ENCODE measurements at places on chromosomes 13 and 19.

DNA sequence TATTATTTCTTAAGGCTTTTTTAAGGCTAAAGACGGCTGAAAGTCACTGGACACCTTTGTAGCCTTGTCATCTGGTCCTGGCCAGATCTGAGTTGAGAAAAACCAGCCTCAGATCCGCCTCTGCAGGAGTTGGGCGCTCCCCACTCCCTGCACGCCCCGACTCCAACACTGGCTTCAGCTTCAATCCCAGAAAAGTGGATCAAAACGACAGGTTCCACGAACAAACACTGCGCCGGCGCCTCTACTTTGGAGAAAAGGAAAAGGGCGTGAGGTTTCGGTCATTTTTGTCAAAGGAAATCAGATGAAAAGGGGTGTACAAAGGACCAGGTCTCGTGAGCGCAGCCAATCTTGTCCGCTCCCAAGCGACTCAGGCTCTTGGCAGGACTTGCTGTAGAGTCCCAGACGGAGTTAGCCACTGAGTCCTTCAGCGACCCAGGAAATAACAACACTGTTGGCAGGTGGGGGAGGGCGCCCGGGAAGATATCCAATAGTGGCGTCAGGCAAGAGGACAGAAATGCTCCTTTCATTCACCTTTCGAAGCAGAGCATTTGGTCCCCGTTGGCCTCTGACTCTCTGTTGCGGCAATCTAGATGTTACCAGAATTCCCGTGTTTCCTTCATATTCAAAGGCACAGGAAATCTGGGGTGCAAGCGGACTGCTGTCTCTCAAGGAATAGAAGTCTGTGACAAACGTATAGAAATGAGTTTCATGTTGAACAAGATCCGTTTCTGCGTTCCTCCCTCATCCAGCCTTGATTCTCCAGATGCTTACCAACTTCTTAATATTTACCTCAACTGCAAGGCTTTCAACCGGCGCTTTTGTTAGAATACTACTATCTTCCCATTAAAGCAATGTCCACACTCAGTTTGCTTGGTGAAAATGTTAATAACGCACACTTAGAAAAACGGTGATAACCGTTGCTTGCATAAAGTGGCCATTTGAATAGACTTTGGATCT lies 1.8 kb upstream of the CCNA1 start:
- DNase-seq: no peak

DNA sequence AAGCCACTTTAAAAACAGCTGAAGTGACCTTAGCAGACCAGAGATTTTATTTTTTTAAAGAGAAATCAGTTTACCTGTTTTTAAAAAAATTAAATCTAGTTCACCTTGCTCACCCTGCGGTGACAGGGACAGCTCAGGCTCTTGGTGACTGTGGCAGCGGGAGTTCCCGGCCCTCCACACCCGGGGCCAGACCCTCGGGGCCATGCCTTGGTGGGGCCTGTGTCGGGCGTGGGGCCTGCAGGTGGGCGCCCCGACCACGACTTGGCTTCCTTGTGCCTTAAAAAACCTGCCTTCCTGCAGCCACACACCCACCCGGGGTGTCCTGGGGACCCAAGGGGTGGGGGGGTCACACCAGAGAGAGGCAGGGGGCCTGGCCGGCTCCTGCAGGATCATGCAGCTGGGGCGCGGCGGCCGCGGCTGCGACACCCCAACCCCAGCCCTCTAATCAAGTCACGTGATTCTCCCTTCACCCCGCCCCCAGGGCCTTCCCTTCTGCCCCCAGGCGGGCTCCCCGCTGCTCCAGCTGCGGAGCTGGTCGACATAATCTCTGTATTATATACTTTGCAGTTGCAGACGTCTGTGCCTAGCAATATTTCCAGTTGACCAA lies 10.8 kb downstream of the PLPPR3 start:
- no peak for DNase-seq

DNA sequence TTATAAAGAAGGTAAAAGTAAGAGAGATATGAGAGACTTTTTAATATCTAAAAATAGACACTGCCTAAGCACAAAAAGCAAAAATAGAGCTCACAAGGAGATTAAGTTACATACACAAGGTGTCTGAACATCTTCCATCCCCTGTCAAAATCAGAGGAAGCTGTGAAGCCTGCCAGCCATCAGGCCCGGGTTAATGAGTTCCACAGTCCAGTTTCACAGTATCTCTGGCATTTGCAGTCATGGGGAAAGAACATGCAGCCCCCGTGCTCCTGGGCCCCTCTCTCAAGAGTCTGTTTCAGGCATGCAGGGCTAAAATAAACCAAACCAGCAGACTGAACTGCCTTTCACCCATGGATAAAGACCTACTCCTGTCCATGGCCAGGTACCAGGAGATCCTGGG lies 79.2 kb downstream of the TBC1D4 start:
- DNase-seq: no peak

DNA sequence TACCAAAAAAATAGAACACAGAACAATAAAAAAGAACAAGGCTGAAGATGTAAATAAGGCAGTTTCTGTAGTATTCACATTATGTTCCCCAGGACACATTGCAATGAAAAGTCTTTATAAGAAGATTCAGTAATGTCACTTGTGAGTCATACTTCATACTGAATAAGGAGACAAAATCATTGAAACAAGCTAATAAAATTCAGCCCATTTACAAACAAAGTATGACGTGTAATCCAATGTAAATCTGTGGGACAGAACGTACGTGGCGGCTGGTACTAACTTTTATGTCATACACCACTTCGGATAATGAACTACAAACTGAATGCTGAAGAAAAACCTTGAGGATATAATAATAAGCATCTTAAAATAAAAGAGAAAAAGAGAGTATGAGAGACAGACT lies 512.8 kb upstream of the MIR17HG start:
- no peak for DNase-seq

GRCh38 chr19:1512671-1513498 lies at the start of gene ADAMTSL5:
ADAMTSL5 (minus strand) TSS chr19:1513019; CDS start chr19:1510943, 2,076 bp downstream.
- DNase-seq: no peak

DNA sequence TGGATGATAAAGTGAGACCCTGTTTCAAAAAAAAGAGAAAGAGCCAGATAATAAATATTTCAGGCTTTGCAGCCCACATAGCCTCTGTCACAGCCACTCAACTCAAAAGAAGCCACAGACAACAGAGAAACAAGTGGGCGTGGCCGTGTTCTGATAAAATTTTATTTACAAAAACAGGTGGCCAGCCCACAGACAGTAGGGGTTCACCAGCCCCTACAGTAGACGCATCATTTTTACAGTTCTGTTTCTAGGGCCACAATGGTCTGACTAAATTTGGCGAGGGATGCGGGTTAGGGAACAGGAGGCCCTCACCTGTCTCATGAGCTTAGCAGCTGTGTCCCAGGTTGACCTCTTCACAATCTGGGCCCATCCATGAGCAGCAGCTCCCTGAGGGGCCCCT lies 59.5 kb downstream of the ARHGEF18 start:
- no peak for DNase-seq

DNA sequence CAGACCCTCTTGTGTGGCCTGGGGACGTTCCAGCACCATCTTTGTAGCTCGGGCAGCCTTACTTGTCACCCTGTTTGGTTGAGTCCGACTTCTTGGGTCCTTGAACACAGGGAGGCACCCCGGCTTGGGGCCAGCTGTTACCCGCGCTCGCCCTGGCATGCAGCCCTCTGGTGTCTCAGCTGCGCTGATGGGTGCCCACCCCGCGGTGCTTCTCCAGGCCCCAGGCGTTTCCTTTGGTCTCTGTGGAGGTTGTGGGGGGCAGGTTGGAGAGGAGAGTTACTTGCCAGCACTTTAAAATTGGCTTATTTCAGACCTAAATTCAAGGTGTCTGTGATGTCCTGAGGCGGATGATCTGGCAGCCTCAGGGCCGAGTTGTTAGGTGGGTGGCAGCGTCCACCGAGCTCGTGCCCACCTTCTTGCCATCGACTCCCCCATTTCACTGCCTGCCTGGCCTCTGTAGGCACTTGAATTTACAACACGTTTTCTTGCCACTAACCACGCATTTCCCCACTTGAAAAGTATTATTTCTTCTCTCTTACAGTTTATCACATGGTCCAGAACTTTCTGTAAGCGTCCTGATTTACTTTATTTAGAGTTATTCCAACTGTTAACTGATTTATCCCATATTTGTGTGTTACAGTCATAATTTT lies 16.9 kb downstream of the UBAC2 start:
- DNase-seq: no peak

- no peak for DNase-seq
Measured at GRCh38 chr13:51453959-51454703, 1.3 kb upstream of the INTS6 start.

GRCh38 chr13:25391932-25392331 lies 20.2 kb downstream of the ATP8A2 start:
- no peak for DNase-seq

DNA sequence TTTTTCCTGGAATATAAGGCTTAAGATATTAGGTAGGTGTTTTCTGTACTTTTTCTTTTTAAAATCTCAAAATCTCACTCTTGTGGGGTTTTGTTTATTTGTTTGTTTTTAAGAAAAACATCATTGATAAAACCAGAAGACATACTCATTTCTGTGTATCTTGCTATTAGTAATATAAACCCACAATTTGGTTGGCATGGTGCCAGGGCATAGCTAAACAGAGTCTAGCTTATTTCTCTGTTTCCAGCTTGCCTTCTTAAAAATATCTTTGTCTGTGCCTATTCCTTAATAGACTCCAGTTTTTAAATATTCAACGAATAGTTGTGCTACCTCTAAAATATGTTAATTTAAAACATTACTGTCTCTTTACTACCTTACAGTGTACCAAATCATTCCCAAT lies 1121.9 kb upstream of the PCDH20 start:
- DNase-seq: no peak

GRCh38 chr19:54877471-54877870 lies 3.4 kb downstream of the FCAR start:
- no peak for DNase-seq

DNA sequence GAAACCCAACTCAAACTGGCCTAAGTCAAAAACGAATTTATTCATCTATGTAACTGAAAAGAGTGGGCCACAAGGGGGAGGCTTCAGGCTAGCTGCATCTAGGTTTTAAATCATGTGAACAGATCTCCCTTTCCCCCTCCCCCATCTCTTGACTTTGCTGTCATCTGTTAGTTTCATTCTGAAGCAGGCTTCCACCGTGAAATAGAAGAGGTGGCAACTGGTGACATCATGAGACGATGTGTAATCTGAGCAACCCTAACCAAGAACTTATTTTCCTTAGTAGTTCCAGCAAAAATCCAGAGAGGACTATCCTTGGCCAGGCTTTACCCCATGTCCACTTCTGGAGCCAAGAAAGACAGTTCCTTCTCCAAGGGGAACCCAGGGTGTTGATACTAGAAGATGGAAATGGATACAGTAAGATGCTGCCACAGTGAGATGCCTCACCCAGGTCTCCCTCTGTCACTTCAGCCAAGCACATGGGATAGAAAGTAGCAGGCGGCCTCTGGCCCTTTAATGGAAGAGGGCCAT lies 9.4 kb downstream of the SAMD4B start:
- no peak for DNase-seq

- no peak for DNase-seq
Measured at GRCh38 chr19:29003641-29004409, 209.1 kb downstream of the UQCRFS1 start.

GRCh38 chr19:2003874-2004273 lies 11.6 kb downstream of the BTBD2 start:
- DNase-seq: no peak

DNA sequence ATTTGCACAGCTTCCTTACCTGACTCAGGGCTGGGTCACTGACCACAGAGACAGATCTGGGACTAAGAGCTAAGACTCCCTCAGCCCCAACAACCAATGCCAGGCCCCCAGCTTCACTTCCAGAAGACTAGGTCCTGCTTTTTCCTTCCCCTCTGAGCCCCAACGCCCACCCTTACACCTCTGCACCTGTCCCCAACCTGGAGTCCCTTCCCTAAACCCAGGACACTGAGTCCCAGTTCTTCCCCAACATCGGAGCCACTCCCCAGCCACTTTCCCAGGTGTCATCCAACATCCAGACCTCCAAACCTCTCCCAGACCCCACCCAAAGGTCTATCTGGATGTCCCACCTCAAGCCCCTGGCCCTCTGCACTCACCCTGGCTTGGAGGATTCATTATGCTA lies 2.9 kb downstream of the FCER2 start:
- no peak for DNase-seq

DNA sequence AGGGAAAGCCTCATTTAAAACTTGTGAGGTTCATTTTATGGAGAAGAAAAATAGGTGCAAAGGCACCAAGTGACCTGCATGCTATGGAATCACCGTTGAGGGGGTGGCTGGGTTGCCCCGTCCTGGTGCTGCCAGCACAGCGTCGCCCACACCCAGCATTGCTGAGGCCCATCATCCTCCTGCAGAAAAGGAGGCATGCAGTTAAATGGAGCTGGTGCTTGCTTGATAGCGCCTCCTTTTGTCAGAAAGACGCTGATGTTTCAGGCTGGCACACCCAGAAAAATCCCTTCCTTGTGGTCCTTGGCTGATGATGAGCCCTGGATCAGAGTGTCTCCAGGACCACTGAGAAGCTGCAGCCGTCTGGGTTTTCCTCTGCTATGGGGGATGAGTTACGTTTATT lies 36.9 kb downstream of the DHRS12 start:
- no peak for DNase-seq

DNA sequence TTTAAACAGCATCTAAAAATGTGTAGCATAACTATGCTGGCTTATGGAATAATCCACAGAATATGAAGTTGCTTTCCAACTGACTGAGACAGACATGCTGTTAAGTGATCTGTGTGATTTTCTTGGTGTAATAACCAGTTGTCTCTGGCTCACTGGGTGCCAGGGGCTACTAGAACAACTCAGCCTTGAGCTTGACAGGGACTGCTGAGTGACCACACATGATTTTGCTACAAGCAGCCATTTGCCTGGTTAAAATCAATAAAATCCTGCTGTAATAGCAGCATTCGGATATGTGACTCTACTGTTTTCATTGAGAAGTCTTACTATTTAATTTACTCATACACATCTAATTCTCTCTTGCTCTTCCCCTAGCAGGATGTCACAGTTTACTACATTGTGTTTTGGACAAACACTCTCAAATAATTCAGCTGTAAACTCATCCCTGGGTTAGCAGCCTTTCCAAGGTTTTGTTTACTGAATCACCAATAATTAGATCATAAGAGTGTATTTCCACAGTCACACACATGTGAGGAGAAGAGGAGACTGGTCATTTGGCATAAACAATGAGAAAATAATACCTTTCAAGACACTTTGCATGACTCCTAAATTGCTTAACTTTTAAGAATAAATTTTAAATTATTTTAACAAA lies 426.2 kb downstream of the PCDH9 start:
- no peak for DNase-seq

- no peak for DNase-seq
Measured at GRCh38 chr13:69571606-69572323, 535.9 kb upstream of the ATXN8OS start.

GRCh38 chr19:45599286-45599685 lies 2.7 kb downstream of the GPR4 start:
- no peak for DNase-seq

GRCh38 chr13:37869756-37870488 lies at the start of gene TRPC4:
TRPC4 (minus strand) TSS chr13:37869772; CDS start chr13:37783333, 86,439 bp downstream.
- DNase-seq: no peak
